ENCODE measurements at places on chromosomes 7 and 10.

GRCh38 chr7:99313204-99313573, 12.5 kb upstream of the ARPC1A start:
- DNase-seq = no peak

- no peak for DNase-seq
Observed at GRCh38 chr10:49512121-49512809, 26.7 kb downstream of the ERCC6 start.

DNA sequence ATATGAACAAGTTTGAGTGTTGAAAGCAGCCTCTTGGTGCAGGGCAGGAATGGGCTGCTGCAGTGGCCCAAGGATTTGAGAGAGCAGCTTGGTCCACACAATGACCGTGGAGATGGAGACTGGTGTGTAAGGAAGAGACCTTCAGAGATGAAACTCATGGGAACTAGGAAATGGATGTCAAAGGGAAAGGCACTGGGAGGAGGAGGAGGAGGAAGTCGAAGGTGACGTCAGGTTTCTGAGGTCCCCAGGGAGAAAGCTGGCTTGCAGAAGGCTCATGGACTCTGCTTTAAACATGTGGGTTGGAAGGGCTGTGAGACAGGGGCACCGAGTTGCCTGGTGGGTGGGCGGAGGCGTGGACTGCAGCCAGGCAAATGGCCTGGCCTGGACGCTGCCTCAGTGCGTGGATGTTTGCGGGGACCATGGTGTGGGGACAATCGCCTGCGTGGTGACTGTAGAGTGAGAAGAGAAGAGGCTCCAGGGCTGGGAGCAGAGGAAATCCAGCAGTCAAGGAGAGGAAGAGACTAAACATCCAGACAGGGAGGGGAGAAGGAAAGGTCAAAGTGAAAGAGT, 14.6 kb downstream of the C10orf71 start:
- no peak for DNase-seq

DNA sequence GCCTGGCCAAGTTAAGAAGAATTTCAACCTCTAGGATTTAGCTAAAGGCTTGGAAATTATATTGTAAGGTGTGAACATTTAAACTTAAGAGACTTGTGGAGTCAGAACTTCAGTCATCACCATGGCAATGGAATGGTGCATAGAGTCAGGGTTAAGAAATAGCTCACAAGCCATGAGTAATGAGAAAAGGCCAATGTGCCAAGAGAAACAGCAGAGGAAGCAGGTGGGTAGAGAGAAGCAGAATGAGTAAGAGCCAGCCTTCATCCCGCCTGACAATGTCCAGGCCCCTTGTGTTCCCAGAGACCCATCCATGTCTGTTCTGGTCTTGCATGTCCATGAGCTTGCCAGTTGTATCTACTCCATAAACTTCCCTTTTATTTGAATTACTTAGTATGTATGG, 62.6 kb upstream of the TBX20 start:
- no peak for DNase-seq

- DNase-seq = no peak
Observed at GRCh38 chr7:102321351-102322201, 34.7 kb downstream of the SPDYE6 start.

DNA sequence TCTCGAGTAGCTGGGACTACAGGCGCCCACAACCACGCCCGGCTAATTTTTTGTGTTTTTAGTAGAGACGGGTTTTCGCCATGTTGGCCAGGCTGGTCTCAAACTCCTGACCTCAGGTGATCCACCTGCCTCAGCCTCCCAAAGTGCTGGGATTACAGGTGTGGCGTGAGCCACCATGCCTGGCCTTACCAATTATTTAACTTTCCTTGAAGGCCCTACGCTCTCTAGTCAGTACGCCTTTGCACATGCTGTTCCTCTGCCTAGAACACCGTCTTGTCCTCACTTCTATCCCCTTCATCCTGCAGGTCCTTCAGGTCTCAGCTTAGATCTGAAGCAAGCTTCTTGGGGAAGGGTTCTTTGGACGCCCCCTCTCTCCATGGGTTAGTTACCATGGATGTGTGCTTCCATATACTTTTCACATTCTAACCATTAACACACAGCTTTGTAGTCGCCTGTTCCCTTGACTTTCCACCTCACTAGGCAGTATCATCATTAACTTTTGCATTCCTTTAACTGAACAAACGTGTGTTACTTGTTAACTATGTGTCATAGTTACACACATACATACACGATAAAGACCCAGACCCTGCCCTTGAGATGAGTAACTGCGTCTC, 592 bp upstream of the ATP6V1F start:
- no peak for DNase-seq

DNA sequence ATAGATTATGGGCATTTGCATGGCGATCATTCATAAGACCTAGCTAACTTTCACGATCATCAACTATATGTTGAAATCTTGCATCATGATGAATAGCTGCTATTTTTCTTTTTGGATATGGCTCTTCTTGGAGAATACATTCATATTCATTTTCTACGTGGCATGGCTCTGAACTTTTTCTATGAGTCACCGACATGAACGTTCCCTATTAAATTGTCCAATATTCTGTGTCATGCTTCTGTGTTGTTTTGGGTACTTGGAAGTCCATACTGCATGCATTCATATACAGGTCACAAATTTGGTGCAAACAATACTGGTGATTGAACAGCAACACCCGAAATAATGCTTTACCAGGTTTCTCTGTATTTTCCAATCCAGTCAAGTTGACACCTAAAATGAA, 37.9 kb upstream of the ANKRD1 start:
- no peak for DNase-seq

DNA sequence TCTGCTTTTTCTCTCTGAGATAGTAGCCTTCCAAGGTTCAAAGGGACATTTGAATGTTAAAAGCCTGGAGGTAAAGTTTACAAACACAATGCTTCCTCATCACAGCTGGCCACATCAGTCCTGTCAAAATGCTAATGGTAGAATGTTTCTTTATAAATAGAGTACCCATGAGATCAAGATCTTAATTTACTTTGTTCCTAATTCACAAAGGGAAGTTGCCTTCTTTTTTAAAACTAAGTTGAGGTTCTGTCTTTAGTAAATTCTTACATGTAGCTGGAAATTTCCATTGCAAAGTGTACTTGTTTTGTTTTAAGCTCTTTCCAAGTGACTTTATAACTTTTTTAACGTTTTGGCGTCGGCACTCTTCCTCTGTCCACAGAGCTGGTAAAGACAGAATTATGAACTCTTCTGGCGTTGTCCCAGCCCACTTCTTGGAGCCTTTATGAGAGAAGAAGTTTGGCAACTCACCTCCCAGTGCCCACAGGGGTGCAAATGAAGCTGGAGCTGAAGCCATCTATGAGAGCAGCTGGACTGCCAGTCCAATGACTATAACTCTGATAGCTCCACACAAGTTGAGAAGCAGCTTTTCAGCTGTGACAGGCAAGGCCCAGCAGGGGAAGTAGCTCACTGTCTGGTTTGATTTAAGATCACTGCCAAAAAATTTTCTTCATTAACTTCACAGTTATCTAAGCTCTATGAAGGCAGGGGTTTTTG, 23.3 kb downstream of the FZD1 start:
- no peak for DNase-seq

DNA sequence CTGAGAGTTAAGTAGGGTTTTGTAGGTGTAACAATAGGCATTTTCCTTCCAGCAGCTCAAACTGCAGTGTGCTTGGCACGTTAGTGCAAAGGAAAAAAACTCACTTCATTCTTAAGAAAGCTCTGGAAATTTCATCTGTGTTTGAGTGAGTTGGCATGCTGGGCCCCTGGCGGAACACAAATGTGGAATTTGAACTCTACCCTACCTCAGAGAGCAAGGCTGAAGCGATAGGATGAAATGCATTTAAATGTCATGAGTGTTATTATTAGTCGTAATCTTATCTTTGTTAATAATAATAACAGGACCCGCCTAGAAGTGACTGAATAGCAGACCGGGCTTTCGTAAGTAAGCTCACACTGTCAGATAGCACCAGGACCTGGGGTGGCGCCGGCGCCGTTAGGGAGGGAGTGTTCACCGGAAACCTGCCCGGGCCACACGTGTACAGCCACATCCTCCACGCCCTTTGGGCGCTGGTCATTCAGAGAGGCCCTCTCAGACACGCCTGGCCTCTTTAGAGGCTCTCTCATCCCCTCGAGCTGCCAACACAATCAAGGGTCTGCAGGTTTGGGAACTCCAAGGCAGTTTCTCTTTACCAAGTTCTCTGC, 63.5 kb downstream of the GRK5 start:
- DNase-seq = peak; percentile 82

DNA sequence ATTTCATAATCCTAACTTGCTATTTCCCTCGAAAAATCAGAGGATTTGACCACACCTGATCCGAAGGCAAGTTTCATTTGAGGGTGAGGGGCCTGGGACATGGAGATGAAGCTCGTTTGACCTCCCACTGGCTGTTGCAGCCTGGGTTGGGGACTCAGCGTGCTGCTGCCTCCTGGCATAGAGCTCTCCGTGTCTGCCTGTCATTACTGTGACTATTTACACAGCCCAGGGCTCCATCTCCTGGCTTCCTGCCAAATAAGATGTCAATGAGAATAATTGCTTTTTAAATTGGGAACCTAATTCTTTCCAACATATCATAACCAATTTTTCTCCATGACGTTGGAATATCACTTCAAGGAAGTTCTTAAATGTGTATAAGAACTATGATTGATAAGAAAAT, 139.3 kb upstream of the COBL start:
- no peak for DNase-seq

Data from CD8-positive, alpha-beta memory T cell (primary cell).